OCI-LY7 (cell line): ENCODE measurements at places on chromosomes 16 and 17.

DNA sequence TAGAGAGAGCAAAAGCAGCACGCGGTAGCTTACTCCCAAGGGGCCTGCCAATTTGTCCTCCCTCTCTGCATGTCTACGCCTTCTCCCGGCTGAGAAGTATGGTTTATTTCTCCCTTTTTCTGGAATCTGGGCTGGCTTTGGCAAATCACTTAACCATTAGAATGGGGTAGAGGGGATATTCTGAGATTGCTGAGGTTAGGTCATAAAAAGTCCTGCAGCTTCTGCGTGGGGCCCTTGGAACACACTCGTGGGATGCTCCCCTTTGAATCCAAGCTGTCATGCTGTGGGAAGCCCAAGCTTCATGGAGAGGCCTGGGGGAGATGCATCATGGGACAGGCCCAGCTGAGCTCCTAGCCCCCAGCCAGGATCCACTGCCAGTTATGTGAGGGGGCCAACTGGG, 403.6 kb upstream of the MAF start:
- no peak for DNase-seq

- no peak for DNase-seq
These were observed 21.5 kb upstream of the ICAM2 start for GRCh38 chr17:64041912-64042311.

GRCh38 chr16:88413231-88413630, 30.5 kb downstream of the ZNF469 start:
- DNase-seq, result no peak

GRCh38 chr17:30225112-30225511, 10.4 kb downstream of the SLC6A4 start:
- DNase-seq, result no peak

GRCh38 chr16:82808036-82808435, 181.3 kb downstream of the CDH13 start:
- DNase-seq, result no peak

- DNase-seq, result no peak
These were observed 156.6 kb upstream of the SDK2 start for GRCh38 chr17:73800893-73801292.

GRCh38 chr16:47627721-47628120, 166.6 kb downstream of the PHKB start:
- no peak for DNase-seq

GRCh38 chr17:28948342-28948741, 3.0 kb downstream of the PHF12 start:
- no peak for DNase-seq
